ENCODE measurements at places on chromosomes 4 and X.
A peak's percentile ranks its signal among the peaks of the same experiment; 100 is the strongest.

DNA sequence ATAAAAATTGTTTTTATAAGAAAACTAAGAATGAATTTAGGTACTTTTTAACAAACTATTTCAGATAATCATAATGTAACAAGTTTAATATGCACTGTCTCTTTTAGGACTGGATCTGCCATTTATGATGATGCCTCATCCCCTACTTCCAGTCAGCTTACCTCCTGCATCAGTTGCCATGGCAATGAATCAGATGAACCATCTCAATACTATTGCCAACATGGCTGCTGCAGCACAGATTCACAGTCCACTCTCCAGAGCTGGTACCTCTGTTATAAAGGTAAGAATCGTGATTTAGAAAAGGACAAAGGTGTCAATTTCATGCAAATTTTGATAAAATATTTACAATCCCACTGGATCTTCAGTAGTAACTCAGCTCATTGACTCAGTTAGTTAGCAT is 566.2 kb downstream of the DACH2 start:
- no peak for DNase-seq

DNA sequence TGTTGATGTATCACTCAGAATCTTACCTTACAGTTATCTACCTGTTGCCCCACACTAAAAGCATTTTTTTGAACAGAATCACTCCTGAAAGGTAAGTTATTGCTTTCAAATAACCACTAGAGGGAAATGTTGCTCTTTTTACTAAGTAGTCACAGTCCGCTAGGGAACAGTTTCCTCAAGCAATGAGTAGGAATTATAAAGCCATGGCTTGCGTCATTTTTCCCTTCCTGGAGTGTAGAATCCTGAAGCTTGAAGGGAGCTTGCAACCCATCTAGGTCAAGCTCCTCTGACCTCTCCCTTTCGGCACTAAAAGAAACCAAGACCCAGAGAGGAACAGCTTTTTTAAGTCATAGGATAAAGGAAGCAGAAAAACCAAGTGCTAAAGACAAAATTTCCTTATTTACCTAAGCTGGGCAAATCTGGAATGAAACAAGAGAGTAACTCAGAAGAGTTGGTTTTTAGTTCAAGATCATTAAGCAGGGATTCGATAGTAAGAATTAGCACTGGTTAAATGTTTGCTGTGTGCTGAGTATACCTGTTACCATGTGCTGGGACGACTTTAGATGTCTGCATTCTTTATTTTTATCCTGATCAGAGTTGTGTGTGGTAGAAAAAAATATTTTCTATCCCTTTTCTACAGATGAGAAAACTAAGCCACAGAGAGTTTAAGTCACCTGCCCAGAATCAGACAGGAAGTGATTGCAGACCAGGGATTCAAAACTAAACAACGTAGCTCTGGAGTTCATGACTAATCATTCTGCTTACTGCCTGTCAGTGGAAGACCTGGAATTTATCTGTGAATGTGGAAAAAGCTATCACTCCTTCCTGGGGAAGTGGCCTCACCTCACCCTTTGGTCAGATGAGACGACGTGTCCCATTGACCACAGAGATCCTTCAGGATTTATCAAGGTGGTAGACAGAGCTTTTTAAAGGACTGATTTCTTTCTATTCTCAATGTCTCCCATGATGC is 631.5 kb downstream of the RAB28 start:
- peak; percentile 3 for DNase-seq

DNA sequence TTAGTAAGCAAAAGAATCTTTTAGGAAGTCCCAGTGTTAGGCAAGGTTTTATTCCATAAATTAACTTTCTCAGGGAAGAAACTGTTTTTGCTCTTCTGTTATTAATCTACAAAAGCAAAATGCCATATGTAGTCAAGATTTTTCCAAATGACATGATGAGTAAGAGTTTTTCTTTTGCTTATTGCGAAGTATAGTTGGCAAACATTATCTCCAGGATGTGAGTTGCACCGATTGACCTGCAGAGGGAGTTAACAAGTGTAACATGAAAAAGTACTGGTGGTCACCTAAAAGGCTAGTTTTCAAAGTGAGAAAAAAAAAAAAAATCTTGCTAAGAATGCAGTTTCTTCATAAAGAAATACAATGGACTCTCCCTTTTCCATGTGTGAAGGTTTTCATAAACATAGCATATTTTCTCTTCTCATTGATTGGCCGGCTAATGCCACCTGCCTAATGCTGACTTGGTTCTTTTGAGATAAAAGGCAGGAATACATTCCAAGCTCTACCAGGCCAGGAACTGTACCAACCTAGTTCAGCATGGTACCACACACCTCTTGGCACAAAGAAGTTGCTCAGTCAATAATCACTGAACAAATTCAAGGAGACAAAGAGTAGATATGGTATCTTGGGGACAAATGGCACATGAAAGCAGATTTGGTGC is 100.2 kb downstream of the LNX1 start:
- peak; percentile 57 for DNase-seq

GRCh38 chr4:5112333-5113095 is 61.2 kb downstream of the STK32B start:
- no peak for DNase-seq

DNA sequence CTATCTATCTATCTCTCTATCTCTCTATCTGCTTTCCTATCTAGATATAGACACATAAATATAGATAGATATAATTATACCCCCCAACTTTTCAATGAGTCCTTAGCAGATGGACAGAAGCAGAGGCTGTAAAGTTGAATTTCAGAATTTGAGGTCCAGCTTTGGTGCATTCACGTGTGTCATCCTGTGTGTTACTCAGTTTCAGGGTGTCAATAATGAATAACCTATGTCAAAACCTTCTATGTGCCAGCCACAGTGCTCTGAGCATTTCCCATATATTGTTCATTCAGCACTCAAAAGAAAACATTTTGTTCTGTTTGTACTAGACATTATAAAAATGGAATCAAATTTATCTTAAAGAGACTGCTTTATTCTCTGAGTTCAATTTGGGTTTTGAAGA is 310.0 kb downstream of the ARHGAP24 start:
- no peak for DNase-seq

DNA sequence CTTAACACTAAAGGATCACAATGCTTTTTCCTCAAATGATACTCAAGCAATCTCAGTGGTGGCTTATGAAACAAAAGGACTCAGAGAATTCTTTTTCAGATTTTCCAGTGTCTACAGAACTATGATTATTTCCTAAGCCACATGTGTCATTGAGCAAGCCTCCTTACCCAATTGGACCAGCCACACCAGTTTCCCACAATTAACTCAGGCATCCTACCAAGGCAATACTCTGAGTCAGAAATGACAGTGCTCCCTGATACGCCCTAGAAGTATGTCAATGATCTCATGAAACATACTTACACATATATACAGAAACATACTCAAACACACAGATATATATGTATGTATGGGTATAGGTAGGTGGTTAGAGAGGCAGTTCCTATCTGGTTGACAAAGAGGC is 4.8 kb downstream of the ADAMTS3 start:
- no peak for DNase-seq

DNA sequence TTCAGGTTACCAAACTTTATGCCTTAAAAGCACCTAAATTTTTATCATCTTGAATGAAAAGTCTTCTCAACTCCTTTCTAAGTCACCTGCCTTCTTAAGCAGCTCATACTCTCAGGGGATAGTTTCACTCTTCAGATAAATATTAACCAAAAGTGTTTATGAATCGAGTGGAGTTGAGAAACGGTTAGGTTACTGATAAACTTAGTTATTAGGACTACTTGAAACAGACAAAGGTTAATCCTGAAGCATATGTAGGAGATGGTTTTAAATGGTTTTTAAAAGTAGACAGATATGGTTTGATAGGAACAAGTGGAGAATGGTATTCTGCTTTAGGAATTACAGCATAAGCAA is 32.8 kb downstream of the CLDN22 start:
- DNase-seq: no peak

GRCh38 chr4:38678078-38678477 is 14.1 kb downstream of the KLF3 start:
- DNase-seq: peak; percentile 6

GRCh38 chr4:128107766-128108165 is 46.7 kb downstream of the LARP1B start:
- no peak for DNase-seq

GRCh38 chr4:105637408-105638176 is 70.9 kb downstream of the INTS12 start:
- peak; percentile 55 for DNase-seq

DNA sequence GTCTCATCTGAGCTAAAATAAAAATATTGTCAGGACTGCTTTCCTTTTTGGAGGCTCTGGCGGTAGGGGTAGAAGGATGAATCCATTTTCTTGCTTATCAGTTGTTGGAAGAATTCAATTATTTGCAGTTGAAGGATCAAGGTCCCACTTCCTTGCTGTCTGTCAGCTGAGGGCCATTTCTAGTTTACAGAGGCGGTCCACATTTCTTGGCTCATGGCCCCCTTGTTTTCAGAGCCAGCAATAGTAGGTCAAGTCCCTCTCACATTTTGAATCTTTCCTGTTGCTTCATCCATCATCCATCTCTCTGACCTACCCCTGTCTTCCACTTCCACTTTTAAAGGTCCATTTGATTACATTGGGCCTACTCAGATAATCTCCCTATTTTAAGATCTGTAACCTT is 1099.3 kb upstream of the DIAPH2 start:
- DNase-seq: no peak

- peak; percentile 14 for DNase-seq
Observed at GRCh38 chr4:156915221-156915620, 56.4 kb downstream of the PDGFC start.

DNA sequence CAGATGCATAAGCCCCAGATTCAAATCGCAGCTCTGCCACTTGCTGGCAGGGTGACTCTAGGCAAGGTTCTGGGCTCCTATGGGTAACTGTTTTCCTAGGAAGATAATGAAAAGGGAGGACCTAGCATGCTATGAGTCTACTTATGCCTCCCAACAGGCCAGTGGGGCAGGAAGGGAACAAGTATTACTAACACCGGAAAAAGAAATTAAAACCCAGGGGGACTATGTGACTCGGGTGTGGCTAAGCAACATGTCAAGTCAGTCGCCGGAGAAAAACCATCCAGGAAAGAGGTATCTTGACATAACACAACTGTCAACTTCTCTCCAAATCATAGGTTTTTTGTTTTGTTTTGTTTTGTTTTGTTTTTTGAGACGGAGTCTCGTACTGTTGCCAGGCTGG is 45.5 kb upstream of the RBPJ start:
- no peak for DNase-seq

- no peak for DNase-seq
Observed at GRCh38 chr4:136687118-136687517, 845.2 kb downstream of the PCDH18 start.

DNA sequence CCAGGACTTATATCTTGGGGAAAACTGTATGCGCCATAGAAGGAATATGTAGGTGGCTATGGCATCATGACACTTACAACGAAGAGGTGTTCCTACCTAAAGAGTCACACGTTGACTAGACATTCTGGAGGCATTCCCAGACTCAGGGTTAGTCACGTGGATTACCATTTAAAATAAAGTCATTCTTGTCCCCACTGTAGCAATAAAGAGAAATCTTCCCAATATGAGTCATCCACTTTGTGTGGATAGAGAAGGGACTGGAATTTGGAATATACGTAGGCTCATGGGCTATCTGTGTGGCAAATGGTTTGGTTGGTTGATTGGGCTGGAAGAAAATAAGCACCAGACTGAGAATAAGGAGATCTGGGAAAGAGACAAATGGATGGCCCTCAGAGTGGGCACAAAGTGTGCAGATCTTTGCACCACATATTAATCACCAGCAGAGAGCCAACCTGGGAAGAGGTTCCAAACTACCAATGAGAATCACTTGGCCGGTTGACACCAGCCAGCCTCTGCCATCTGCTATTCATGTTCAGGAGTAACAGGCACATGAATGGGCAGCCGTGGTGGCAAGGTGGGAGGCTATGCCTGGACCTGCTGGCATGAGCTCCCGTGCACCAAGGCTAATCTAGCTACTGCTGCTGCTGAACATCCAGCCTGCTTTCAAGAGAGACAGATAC is 41.0 kb downstream of the MTNR1A start:
- no peak for DNase-seq

GRCh38 chrX:16039834-16040233 is 83.5 kb upstream of the GRPR start:
- DNase-seq: no peak

DNA sequence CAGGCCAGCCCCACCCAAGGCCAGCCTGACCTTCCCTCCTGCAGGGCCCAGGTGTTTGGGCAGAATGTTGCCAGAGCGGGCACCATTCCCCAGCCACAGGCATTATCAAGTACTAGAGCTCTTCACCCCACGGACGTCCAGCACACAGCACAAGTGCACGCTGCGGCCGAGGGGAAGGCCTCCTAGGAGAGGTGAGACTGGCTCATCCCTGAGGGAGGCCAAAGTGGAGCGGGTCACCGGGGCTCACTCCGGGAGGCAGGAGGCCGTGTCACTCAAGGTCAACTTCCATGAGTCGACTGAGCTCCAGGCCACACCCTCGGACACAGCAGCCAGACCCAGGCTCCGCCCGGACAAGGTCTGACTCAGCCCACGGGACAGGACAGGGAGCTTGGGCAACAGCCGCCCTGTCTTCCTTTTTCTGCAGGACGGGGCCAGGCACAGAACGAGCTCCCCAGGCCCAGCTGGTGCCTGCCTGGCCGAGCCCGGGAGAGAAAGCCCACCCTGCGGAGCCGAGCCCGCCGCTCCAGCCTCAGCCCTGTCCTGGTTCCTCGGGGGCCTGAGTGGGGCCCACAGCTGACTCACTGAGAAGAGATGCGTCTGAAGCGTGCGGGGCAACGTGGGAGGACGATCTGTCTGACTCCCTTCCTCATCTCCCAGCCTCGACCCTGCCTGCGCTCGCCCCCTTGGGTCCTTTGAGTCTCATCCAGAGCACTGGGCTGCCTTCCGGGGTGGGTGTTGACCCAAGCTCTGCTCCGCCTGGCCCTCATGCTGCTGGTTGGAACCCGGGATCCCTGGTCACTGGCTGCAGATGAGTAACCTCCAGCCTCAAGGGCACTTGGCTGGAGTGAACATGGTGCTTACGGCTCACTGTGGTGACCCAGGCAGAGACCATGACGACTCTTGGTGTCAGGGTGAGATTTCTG is 1.6 kb downstream of the SLC49A3 start:
- DNase-seq: peak; percentile 87

DNA sequence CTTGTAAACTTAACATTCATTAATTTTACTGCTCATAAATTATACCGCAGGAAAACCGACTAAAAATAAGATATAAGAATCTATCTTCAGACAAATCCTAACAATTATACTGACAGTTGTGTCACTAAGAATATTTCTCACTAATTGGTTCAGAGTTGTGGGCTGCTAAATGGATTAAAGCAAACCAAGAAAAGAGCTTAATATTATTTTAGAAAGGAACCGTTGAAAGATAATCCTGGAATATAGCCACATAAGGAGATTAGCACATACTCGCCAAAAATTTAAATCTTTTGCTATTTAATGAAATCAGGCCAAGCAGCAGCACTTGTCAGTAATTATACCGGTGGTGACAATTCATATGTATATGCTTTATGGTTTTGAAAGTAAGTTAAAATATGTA is 132.8 kb downstream of the SLIT2 start:
- DNase-seq: no peak

GRCh38 chrX:12488771-12489170 is 302.4 kb upstream of the PRPS2 start:
- no peak for DNase-seq

GRCh38 chr4:58749206-58749605 is 1639.0 kb upstream of the IGFBP7 start:
- DNase-seq: no peak

- DNase-seq: no peak
Observed at GRCh38 chr4:146098397-146098796, 77.1 kb upstream of the LSM6 start.

GRCh38 chr4:168707205-168707604 is 210.4 kb downstream of the PALLD start:
- no peak for DNase-seq

- no peak for DNase-seq
Observed at GRCh38 chr4:40305328-40306170, 29.6 kb upstream of the CHRNA9 start.
